Neural crest cell (in vitro differentiated cells): ENCODE measurements at places on chromosomes 11 and 22. TPM values are rescaled to one million over a fixed set of nuclear protein-coding genes. Genes with fewer than 3 reads are reported as not detected.
A peak's percentile ranks its signal among the peaks of the same experiment; 100 is the strongest.

DNA sequence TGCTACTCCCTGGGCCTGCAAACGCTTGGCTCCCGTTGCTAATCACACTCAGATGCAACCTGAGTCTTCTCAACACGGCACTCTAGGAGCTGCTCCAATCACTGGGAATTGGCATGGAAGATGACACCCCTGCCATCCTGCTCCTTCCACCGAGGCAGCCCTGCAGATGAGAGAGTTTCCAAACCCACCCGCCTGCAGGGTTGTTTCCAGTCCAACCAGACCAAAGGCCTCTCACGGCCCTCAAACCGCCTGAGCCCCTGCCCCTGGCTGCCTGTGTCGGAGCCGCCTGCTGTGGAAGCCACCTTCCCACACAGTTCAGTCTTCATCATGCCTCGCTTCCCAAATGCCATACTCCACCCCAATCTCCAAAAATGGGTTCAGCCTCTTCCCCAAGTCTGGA lies 36.8 kb upstream of the TP53I11 start:
- no peak for DNase-seq

The OR52W1 gene
- total RNA-seq, result not detected in 2 replicates

- peak; percentile 84 for DNase-seq
Observed at GRCh38 chr11:26331911-26332571, at the start of gene ANO3. Gene ANO3 (plus strand): TSS chr11:26332130. CDS start chr11:26332276, 146 bp downstream.

The CHRDL2 gene
- total RNA-seq, result 0.35 and 0.55 TPM in 2 replicates

The OR8G5 gene
- not detected in 2 replicates for total RNA-seq
